ENCODE measurements at places on chromosomes 5 and 9.

DNA sequence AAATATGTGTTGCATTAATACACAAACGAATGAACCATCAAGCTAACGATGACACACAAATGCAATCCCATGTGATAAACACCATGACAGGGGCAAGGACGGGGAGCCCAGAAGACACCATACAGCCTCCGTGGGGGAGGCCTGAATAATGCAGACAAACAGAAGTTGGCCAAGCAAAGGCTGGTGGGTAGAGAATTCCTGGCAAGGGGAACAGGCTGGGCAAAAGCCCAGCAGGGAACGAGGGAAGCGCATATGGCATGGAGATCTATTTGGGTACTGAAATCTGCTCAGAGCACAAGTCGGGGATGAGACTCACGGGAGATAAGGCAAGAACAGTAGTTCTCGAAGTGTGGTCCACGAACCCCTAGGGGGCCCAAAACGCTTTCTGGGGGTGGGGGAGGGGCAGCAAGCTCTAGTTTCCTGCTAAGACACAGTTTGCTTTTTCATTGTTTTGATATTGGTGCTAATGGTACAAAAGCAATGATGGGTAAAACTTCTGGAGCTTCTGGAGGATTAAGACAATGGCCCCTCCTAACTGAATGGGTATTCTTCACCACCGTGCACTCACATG lies 42.9 kb upstream of the FBXW11 start:
- DNase-seq = no peak

DNA sequence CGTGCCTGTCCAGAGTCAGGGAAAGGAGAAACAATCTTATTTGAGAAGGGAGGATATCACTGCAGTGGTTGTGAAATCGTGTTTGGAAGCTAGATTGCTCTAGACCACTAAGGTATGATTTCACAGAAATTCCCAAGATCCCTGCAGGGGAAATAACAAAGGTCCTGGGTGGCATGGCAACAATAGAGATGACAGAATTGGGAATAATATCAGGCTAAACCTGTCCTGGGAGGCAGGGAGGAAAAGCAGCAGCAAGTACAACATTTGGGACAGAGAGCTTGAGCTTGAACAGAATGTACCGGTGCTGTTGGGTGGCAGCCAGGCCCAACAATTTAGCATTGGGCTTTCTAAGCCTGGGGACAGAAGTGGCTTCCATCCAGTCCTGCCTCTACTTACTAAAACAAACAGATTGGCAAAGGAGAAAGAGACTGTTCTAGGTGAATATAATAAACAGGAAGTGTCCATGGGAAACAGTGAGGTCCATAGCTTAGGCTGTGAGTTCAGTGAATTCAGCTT lies 17.0 kb upstream of the ARHGAP26 start:
- no peak for DNase-seq

DNA sequence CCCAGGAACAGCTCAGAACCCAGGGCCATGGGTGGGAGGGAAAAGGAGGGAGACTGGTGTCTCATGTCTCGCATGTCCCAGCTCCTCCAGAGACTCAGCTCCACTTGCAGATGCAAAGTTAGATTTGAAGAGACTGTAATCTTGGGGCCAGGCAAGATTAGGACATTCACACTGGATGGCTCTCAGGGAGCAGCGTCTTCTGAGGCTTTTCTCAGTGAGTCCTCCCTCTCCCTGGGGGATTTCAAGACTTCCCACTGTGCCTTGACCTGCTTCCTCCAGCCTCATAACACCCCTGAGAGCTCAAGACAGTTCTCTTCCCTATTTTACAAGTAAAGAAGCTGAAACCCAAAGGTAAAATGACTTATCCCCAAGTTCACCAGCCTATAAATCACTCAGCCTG lies 10.5 kb upstream of the TCOF1 start:
- no peak for DNase-seq

- DNase-seq = peak; percentile 83
Measured at GRCh38 chr5:141430332-141431113, at the start of gene PCDHGA12. TSS of gene PCDHGA12 (plus strand) at chr5:141430507. CDS start at chr5:141430760, 253 bp downstream.

DNA sequence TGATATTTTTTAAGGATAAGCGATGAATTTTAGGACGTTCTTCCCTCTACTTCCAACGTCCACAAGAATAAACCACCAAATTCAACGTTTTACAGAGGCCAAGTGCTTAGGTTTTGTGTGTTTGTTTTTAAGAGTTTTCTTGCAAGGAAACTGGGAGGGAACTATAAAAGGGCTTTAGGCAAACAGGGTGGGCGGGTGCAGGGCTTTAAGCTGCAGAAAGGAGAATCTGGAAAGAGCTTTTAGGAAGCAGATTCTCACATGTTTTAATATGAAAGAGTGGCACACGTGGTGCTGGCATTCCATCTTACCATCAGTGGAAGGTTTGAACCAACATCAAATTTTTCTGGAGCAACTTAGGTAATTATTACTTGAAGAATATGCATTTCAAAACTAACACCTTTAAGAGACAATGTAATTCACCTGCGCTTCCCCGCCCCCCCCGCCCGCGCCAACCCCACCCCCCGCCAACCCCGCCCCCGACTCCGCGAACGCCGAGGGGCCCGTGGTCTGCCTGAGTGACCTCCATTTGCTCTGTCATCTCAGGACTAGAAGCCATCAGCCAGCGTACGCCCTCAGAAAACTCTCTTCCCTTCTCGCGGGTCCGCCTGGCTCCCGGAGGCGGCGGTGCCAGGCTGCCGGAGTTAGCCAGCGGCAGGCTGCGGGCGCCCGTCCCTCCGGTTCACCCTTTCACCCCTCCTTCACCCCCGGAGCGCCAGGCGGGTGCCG lies 911 bp upstream of the PIK3R1 start:
- DNase-seq = no peak

DNA sequence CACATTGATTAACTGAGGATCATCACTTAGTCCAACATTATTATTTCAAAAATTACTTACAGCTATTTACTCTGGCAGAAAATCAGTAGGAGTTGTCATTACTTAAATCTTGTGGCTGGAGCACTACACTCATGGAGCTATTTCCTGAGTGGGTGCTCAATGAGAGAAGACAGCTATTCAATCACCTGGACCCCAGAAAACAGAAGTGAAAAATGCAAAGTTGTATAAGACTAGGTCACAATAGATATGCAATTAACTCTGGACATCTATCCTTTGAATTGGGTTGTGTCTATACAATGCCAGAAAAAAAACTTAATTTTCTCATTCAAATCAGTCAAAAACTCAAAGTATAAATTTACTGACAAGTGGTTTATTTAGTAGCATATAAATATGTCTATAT lies 340.9 kb downstream of the EFNA5 start:
- DNase-seq = no peak

DNA sequence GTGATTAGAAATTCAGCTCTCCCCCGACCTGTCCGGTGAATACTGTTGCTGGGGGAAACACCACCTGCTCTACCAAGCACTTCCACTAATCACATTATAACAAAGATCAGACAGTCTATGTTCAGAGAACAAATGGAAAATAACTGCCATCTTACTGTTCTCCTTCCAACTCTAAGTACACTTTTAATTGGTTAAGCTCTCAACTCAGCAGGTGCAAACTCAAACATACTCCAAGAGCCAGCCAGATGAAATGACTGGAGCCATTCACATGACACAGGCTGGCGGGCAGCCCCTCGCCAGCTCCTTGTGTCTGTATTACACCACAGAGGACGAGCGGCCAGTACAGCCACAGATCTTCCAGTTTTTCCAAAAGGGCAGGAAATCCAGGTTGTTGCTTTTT lies 16.1 kb downstream of the LIFR start:
- no peak for DNase-seq

DNA sequence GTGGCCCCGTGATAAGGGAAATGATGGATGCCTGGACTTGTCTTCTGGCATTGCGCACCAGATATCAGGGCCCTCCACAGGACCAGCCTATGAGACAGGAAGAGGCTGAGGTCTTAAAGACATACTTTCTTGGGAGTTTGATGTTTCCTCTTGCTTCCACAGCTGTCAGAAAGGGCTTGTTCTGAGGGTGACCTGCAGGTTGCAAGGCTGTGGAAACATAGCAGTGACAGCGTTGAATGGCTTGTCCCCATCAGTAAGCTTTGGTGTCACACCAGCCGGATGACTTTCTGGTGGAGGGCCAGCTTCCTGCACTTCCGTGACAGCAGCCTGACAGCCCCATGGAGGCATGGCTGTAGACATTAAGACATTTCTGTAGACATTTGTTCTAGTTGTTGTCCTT lies 143.2 kb downstream of the C9orf152 start:
- DNase-seq = peak; percentile 51

DNA sequence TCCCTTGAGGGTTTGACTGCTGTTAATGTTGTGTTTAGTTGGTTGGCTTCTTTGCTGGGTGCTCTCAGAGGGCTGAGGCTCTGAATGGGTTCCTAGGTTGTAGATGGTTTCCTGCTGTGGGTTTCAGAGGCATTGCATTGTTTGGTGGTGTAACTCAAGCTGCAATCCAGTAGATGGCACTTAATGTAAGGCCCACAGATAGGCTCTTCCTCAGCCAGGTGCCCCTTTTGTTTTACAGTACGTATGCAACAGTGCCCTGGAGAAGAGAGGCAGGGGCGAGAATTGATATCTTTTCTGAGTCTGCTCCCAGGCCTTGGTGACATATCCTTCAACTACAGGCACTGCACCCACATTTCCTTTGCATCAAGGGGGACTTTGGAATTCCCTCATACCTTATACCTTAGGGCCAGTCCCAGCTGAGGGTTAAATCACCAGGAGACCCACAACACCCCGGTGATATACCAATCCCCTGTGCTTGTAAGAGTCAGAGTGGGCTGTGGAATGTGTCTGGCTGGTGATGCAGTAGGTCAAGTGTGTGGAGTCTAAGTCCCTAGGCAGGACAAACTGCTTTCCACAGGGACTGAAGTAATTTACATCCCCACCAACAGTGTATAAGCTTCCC lies 7.0 kb upstream of the UGT3A2 start:
- no peak for DNase-seq

DNA sequence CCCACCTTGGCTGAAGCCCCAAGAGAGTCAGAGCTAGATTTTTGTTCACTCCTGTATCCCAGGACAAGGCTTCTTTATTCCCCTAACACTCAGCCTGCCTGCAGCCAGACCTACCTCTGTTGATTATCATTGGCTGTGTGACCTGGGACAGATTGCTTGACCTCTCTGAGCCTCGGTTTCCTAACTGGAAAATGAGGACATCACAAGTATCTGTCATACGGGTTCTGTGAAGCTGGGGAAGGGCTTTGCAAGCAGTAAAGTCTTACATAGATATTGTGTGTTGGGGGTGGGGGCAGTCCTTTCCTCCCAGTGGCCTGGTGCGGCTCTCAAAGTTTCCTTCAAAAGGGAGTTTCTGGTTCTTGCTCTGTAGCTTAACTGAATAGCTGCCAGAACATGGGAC lies 2.5 kb upstream of the NEK6 start:
- no peak for DNase-seq

GRCh38 chr5:154288145-154288544 lies 97.6 kb downstream of the GALNT10 start:
- DNase-seq = no peak

GRCh38 chr9:36193023-36193422 lies 2.3 kb downstream of the CLTA start:
- no peak for DNase-seq

Data from kidney capillary endothelial cell (primary cell).